Neural crest cell (in vitro differentiated cells): ENCODE measurements at places on chromosomes 13 and 19.

GRCh38 chr19:11288349-11288748 is 7.6 kb upstream of the TSPAN16 start:
- no peak for DNase-seq

- no peak for DNase-seq
Observed at GRCh38 chr19:33248104-33248503, 22.5 kb upstream of the SLC7A10 start.

DNA sequence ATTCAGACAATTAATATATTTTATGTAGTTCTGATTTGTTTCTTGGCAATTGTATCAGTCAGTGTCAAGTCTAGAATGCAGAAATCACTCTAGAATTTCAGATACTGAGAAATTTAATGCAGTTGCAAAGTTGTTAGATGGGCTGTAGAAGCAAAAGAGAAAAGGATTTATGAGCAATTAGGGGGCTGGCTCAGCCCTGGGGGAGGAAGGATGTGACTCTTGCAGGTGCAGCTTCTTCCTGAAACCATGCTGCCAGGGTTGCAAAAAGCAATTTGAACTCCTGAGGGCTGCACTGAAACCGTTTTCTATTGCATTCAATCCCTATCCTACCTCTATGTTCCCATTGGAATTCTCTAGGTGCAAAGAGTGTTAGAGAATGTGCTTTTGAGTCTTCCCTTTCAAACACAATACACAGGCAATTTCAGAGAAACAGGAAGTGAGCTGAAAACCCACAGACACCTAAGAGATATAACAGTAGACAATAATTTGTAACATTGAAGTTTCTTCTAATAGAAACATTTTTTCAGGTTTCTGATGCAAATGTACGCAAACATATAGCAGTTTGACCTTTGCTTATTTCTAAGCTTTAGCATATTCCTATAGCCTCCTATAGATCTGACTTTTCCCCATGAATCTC is 814.7 kb upstream of the ATXN8OS start:
- no peak for DNase-seq

- DNase-seq: no peak
Observed at GRCh38 chr13:113532156-113532806, 41.8 kb upstream of the DCUN1D2 start.

GRCh38 chr13:112443995-112444311 is 67.8 kb downstream of the SPACA7 start:
- DNase-seq: peak; percentile 94

GRCh38 chr13:102928941-102929675 is 83.3 kb downstream of the ERCC5 start:
- DNase-seq: no peak

DNA sequence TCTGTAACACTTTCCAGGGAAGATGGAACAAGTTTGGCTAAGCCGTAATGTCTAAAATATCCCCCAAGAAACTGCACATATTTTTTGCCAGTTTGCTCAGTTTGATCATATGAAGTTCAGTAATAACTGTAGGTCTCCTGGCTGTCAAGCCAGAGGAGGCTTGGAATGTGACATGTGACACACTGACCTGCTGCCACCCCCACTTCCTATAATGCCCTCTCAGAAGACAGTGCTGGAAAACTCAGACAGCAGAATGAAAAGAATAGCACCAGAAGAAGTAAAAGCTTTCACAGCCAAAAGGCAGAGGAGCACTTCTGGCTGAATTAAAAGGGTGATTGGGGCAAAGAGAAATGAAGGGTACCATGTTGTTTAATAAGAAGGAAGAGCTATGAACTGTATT is 67.4 kb upstream of the UBAC2 start:
- no peak for DNase-seq

DNA sequence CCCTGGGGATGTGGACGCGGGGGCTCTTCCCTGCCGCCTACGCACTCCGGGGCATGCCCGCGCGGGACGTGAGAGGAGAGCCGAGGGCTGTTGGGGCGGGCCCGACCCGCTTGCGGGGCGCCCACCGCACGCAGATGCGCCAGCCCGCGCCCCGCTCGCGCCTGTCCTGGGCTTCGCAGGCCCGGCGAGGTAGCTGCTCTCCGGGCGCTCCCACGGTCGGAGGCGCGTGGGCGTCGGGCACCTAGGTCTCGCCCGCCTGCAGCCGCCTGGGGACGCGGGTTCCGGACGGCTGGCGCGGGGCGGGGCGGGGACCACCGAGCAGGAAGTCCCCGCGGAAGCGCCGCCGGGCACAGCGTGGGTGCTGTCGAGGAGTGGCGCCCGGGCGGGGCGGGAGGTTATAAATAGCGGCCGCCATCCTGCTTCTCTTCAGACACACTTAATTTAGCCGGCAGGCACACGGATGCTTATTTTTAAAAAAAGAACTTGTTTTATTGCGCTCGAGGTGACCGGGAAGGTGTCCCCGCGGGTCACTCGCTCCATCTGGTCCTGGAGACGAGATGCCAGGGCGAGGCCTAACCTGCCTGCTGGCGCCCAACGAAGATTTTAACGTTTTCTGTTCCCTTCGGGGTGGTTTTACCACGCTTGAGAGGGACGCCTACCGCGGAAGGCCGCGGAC is 561 bp upstream of the GJA3 start:
- no peak for DNase-seq

DNA sequence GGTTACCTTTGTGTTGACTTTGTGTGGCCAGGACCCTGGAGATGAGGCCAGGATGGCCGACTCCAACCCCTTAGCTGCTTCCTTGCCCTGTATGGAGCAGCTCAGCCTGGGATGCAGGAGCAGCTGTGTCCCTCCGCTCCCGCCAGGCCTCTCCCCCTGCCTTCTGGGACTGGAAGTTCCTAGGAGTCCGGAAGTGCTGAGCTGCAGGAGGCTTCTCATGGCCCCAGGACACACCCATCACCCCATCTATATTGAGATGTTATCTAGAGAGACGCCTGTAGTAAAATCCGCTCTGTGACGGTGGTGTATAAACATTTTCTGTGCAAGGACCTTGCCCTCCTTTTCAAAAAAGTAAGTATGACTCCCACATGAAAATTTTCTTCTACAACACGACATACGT is 27.0 kb downstream of the WTIP start:
- no peak for DNase-seq

DNA sequence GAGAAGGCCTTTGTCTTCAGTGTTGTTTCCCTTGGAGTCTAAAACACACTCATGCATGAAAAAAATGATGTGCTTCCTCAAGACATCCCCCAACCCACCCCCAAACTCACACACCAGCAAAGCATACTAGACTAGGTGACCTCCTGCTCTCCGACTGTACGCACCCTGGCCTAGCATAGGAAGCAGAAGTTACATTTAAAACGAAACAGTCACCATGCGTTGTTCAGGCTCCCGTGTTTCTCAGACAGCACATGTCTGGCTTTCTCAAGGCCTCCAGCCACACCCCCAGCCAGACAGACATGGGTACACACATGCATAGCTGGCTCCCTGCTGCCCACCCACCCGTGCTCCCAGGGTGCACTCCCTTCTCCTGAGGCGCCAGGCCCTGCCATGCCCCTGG is 28.7 kb upstream of the C1QTNF9 start:
- DNase-seq: no peak

DNA sequence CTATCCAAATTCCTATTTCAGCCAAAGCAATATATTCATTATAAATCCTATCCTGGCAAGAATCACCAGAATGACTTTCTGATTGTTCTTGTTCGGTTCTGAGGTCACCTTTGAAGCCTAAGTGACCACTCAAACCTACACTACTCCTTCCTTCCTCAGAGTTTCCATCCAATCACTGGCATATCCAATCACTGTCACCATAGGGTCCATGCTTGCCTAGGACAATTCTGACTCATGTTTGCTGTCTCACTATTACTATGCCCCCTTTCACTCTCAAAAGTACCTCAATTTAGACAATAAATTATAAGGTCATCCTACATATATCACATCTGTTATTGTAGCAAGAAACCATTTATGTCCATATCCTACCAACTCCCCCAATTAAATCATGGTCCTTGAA is 58.9 kb downstream of the UBL3 start:
- DNase-seq: no peak

- DNase-seq: no peak
Observed at GRCh38 chr13:51231456-51231855, 9.3 kb downstream of the FAM124A start.

GRCh38 chr19:11861301-11861700 is 12.8 kb downstream of the ZNF439 start:
- DNase-seq: no peak

GRCh38 chr13:98261165-98261702 is 84.2 kb upstream of the RNF113B start:
- no peak for DNase-seq

- DNase-seq: no peak
Observed at GRCh38 chr19:50427997-50428425, 4.7 kb upstream of the MYBPC2 start.

DNA sequence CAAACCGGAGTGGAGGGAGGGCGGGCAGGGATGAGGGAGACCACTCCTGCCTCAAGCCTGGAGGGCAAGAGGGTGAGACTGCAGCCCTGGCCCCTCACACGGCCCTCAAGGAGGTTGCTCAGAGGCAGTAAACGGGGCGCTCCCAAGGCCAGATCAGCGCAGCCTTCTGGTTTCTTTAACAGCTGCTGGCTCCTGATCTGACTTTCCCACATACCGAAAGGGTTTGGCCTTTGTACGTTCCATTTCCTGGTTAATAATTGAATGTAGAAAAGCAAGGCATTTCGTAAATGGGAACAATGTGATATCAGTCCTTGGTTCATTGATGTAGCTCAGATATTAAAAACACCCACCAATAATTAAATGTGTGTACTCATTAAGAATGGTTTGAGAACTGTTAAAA is 71.5 kb downstream of the GGACT start:
- DNase-seq: no peak

DNA sequence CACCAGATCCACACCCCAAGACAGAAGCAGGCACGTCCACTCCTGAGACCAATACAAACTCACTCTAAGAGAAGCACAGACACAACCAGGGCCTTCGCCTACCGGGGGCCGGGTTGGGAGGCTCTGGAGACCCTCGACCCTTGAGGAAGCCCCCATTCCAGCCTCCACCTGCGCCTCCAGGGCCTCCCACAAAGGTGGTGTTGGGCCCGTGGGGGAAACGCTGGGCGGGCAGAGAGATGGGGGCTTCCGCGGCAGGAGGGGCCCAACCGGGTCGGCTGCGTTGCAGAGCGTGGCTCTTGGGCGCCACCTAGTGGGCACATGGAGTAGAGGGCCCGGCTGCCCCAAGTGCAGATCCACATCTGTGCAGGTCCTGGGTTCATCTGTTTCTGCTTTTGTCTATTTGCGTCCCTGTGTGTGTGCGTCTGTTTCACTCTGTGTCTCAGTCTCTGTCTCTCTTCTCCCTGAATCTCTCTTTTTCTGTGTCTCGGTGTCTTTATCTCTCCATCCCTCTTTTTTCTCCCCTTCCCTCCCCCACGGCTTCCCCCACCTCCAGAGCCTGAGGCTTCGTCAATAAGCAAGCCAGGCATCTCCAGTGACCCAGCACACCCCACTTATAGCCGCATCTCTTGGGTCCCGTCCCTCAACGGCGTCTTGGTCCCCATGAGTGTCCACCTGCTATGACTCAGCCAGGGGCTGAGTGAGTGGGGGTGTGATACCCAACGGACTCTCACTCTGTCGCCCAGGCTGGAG is 10.5 kb upstream of the TINCR start:
- DNase-seq: peak; percentile 87

GRCh38 chr19:45882652-45883585 is 3.0 kb downstream of the IRF2BP1 start:
- peak; percentile 93 for DNase-seq

DNA sequence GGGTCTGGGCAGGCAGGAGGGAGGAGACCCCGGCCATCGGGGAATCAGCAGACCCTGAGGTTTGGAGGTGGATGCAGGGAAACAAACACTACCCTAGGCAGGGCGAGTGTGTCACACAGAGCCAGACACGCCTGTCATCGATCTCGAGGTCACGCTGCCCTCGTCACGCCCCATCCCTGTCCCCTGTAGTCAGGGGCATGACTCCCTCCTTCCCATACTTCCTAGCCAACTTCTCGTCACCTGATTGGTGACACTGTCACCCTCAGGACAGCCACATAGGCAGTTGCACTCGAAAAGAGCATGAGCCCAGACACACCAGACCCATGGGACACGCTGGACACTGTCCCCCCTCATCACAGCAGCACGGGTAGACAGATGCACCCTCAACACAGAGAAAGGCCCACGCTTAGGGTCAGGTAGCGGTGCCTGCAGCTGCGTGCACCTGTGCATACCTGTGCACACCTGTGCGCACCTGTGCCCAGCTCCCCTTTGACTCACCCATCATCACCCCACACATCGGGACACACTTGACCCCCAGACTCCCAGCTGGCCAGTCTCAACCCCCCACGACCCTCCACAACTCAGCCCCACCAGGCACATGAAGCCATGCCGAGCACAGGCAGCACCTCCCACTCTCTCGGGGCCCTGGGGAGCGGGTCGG is 11.9 kb downstream of the CILP2 start:
- DNase-seq: no peak

DNA sequence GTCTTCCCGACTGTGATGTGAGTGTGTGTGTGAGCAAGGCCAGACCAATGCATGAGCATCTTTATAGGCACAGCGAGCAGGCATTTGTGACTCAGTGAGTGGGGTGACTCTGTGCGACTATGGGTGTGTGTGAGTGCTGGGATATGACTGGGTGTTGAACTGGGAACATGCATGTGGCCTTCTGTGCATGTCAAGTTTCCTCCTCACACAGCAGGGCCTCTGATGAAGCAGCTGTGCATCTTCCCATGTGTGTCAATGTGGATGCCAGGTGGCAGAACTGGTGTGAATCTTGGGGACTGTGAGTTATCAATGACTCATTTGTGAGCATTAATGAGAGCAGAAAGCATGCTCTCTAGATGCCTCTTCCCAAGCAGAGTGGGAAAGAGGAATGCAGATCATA is 12.1 kb upstream of the LGALS14 start:
- DNase-seq: no peak

DNA sequence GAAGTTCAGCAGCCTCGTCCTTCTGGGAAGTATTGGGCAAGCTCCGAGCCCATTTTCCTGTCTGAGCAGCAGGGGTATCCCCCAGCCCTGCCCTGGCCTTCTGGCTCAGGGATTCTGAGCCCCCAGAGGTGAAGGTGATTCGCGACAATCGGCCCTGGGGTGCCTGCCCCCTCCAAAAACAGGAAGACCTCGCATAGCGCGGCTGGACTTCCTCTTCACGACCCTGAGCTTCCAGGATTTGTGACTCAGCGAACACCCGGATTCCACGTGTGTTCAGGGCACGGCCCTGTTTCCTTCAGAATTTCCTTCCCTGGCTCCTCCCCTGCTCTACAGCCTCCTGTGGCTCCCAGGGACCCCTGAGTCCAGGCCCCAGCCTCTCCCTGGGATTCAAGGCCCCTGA is at the start of gene SEMA6B:
SEMA6B (minus strand) TSS at position 116 of the 400 bp plus-strand sequence. CDS start 1,227 bp downstream, outside the sequence.
- DNase-seq: no peak

GRCh38 chr13:41708713-41709112 is 251.4 kb downstream of the RGCC start:
- DNase-seq: no peak

GRCh38 chr19:45630463-45630862 is 8.7 kb downstream of the EML2 start:
- no peak for DNase-seq

DNA sequence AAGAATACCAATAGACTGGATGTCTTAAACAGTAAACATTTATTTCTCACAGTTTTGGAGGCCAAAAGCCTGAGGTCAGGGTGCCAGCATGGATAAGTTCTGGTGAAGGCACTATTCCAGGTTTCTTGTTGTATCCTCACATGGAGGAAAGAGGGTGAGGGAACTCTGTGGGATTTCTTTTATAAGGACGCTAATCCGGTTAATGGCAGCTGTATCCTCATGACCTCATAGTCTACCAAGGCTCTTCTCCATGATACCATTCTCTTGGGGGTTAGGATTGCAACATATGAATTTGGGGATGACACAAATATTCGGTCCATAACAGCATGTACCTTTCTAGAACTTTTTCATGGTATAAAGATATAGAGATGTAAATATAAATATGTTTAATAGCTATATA is 412.0 kb downstream of the LMO7 start:
- DNase-seq: no peak

GRCh38 chr19:55423225-55424005 is 15.8 kb upstream of the UBE2S start:
- DNase-seq: no peak
